ENCODE measurements at places on chromosomes 5 and 9.
A peak's percentile ranks its signal among the peaks of the same experiment; 100 is the strongest.

DNA sequence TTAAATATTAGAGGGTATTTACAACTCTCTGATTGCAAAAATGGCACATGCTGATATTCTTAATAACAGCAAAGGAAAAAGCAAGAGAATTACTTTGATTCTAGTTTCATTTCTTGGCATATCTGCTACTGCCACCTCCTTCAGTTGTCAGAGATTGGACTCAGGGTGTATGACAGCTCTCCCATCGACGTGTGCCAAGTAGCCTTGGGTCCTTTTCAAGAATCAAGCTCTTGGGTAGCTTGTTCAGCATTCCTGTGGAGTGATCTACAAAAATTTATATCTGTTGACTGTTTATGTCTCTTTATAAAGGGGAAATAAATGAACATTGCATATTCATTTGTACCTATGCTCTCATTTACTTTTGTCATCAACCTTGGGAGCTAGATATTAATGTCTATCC is 315.6 kb downstream of the PRR16 start:
- no peak for DNase-seq

GRCh38 chr9:70111042-70111602 is 67.5 kb downstream of the MAMDC2 start:
- peak; percentile 34 for DNase-seq

DNA sequence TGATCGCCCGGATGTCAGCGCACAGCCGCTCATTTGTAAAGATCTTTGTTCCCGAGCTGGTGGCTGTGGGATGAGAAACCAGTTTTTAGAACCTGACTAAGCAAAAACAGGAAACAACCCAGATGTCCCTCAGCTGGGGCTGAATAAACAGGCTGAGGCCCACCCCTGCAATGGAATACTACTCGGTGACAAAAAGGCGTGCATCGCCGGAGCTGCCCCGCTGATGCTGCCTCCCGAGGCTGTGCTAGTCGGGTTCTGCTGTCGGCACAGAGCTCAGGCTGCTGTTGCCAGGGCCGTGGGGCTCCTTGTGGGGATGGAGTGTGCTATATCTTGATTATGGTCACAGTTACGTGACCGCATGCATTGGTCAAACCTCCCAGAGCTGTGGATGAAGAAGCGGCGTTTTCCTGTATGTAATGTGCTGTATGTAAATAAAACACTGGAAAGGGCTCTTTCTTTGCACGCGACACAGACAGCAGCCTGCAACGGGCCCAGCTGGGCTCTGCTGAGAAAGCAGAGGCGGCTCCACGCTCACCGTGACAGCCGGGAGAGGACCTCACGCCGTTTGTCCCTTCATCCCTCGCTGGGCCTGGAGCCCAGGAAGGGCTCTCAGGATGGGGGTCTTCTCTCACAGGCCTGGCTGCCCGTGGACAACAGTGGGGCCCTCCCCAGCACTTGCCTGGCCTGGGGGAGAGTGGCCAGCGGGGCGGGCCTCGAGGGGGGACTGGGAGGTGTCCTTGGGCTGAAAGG is 51.5 kb upstream of the RNU6ATAC start:
- peak; percentile 40 for DNase-seq

- no peak for DNase-seq
Observed at GRCh38 chr9:101787891-101788290, 49.4 kb upstream of the GRIN3A start.

DNA sequence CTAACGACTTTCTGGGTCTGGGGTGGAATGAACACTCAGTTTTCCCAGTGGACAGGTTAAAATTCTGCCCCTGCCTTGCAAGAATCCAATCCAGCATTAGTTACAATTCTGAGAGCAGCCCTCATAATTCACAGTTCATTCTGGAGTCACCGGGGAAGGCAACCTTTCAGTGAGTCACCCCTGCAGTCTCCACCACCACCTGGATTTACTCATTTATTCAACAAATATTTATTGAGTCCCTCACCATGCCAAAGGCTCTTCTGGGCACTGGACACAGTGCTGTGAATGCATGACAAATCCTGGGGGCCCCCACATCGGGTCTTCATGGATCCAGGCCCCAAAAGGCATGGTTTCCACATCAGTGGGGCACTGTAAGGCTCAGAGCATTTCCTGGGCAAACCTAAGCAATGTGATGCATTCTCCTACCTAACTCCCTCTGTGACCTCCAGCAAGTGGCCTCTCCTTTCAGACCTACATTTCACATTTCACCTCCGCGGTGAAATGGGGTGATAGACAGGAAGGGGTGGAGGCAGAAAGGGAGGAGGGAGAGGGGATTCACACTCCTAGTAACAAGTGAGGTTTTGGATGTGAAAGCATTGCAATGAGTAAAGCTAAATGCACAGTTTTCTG is 6.4 kb upstream of the MSX2 start:
- no peak for DNase-seq

- DNase-seq, result no peak
Observed at GRCh38 chr5:103293719-103294118, 35.2 kb downstream of the MACIR start.

DNA sequence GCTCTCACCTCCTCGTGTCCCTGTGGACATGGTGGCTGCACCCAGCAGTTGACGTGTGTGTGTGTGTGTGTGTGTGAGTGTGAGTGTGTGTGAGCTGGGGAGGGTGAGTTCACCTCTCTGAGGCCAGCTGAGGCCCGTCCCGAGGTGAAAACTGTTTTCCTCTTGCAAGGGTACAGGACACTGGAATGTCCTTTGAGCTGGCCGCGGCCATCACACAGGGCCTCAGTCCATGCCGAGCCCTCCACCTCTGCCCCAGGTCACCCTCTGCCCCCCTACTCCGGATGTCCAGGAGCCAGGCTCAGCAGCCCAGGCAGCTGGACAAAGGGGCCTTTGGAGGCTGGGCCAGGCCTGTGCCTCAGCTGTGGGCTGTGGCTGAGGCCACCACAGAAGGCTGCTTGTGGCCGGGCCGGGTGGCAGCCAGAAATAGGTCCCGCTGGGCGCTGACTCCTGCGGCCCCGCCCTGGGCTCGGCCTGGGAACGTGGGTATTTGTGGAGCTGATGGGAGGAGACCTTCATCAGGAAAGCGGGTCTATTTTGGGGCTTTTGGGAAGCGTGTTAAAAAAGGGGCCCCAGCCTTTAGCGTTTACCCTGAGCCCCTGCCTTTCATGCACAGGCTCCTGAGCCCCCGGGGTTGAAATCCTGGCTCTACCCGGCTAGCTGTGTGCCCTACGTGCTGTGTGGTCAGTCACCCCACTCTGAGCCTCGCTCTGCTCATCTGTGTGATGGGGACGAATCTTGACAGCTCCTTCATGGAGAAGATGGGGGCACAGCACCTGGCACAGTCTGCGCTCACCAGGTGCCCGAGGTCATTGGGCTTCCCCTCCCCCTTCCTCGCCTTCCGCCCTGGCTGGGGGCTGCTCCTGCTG is 75.1 kb upstream of the IER5L start:
- no peak for DNase-seq

DNA sequence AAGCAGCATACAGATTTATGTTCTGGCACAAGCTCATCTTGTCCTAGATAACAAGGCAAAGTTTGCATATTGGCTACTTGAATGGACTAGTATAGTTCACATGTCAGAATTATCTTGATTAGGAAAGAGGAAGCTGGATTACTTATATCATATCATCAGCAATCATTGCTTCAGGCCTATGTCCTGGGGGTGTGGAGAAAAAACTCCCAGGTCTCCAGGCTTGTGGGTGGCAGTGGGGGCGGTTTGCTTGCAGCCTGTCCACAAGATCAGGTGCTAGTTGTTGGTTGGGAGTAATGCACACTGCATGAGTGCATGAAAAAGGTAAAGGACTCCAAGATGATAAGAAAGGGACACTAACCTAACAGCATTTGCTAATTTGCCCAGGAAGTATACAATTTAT is 326.4 kb upstream of the PDE4D start:
- DNase-seq, result no peak

GRCh38 chr5:91373006-91373405 is 10.1 kb downstream of the ARRDC3 start:
- DNase-seq, result no peak

DNA sequence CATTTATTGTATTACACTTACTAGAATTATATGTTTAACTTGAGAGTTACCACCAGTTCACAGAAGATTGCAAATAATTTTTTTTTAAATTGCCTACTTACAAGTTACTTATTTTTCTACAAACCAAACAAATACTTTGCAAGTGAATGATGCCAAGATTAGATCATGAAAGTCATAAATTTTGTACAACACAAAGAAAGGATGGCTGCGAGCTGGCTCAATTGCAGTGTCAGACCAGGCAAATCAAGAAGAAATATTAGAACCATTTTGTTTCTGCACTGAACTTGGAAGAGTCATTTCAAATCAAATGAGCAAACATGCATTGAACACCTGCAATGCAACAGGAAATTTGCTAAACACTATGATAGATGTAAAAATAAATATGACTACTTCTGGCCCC is 97.3 kb downstream of the PLCXD3 start:
- no peak for DNase-seq

GRCh38 chr9:74528207-74528606 is 31.1 kb downstream of the RORB start:
- DNase-seq, result no peak

GRCh38 chr9:101418518-101419430 is 16.8 kb downstream of the ALDOB start:
- DNase-seq, result no peak

GRCh38 chr9:120837921-120838320 is 4.8 kb downstream of the PSMD5 start:
- no peak for DNase-seq

DNA sequence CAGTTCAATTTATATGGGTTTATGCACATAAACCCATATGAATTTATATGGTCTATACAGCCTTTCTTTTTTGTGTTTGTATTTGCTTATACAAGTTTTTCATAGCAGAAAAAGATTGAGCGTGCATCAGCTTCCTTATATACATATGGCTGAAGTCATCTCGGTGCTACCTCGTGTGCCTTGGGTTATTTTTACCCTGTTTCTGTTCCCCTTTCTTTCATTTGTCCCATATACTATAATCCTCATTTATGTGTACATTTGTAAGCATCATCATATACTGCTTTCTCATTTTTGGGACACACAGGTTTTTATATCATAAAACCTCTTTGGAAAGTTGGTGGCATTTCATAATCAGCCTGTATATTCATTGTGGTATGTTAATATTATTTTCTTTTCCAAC is 107.8 kb upstream of the ADAMTSL1 start:
- DNase-seq, result no peak

DNA sequence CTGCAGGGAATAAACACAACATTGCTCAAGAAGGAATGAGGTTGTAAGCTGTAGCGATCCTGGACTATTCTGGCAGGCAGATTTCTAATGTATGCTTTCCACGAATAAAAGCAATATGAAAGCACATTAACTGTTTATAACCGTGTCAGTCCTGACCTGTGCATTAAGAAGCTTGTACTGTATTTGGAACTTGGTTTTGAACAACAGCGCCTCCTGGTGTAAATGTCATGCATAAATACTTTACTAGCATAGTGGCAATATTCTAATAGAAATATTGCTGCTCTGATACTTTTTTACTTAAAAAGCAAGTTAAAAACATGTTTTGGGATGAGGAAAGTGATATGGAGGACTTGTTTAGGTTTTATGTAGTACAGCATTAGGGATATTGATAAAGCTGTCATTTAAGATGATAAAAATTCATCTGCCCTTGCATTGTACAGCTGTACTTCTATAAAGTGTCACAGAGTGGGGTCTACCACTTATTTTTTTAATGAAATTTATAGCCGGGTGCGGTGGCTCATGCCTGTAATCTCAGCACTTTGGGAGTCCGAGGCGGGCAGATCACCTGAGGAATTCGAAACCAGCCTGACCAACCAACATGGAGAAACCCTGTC is 70.7 kb upstream of the GNE start:
- peak; percentile 60 for DNase-seq

DNA sequence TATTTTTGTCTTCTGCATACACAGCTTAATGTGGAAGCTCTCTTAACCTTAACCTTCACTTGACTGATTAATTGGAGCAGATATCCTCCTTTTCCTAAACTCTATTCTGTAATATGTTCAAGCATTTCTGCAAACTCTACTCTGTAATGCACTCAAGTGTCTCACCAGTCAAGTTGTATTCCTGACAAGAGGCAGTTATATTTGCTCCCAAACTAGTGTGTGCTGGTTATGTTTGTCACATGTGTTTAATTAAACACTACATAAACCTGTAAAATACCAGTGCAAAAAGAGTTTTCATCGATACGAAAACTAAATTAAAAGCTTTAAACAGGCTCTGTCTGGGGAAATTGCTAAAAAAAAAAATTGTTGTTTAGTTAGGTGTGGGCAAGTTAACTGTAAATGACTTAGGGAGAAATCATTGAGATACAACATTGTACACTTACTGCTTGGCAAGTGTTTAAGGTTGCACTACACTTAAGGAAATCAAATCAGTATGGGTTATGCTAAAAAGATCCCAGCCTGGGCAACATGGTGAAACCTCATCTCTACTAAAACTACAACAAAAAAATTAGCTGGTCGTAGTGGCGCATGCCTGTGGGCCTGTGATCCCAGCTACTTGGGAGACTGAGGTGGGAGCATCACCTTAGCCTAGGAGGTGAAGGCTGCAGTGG is 6.7 kb downstream of the FAF2 start:
- no peak for DNase-seq

- no peak for DNase-seq
Observed at GRCh38 chr9:95516221-95516733, 494 bp downstream of the PTCH1 start.

All from large intestine (tissue), 12 donors.